Kidney glomerular epithelial cell (primary cell): ENCODE measurements at places on chromosomes 1 and 21.
A peak's percentile ranks its signal among the peaks of the same experiment; 100 is the strongest.

DNA sequence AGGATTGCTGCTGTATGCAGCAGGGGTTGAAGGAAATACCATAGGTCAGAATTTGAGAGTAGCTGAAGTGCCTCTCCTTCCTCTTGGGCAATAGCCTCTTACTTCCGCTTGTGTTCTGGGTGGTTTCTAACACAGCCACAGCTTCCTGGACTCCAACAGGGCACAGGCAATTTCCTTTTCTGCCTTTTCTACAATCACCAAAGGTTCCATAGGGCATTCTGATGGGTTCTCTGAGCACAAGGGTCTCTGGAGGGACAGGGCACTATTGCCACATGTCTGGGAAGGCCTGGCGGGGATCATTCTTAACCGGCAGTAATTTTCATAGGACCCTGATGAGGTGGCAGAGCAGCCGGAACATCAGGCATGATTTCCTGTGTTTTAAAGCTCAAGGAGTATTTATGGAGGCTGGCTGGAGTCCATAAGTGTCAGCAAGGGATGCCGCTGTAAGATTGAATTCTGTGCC lies 5.5 kb upstream of the AGTRAP start:
- DNase-seq, result no peak

- peak; percentile 68 for DNase-seq
Observed at GRCh38 chr1:22416555-22417454, 34.8 kb upstream of the ZBTB40 start.

- DNase-seq, result no peak
Observed at GRCh38 chr1:245790441-245790840, 635.7 kb downstream of the KIF26B start.

- DNase-seq, result peak; percentile 8
Observed at GRCh38 chr1:26862781-26863684, at the start of gene SFN. Gene SFN, plus strand, starts transcription at chr1:26863149. Its CDS starts 64 bp downstream, at chr1:26863213.

DNA sequence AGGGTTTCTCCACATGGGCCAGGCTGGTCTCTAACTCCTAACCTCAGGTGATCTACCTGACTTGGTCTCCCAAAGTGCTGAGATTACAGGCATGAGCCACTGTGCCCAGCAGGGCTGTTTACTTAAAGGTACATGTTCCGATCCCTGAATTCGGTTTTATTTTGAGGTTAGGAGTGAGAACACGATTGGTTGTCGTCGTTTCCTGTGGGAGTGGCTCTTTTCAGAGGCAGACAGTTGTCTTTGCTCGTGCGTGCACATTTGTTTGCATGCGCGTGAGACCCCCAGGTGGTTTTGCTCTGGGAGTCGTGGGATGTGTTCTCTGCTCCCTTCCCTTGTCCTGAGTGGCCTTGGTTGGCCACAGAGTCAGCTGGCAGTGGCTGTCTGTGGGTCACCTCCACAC lies 60.2 kb downstream of the SKI start:
- DNase-seq, result no peak

DNA sequence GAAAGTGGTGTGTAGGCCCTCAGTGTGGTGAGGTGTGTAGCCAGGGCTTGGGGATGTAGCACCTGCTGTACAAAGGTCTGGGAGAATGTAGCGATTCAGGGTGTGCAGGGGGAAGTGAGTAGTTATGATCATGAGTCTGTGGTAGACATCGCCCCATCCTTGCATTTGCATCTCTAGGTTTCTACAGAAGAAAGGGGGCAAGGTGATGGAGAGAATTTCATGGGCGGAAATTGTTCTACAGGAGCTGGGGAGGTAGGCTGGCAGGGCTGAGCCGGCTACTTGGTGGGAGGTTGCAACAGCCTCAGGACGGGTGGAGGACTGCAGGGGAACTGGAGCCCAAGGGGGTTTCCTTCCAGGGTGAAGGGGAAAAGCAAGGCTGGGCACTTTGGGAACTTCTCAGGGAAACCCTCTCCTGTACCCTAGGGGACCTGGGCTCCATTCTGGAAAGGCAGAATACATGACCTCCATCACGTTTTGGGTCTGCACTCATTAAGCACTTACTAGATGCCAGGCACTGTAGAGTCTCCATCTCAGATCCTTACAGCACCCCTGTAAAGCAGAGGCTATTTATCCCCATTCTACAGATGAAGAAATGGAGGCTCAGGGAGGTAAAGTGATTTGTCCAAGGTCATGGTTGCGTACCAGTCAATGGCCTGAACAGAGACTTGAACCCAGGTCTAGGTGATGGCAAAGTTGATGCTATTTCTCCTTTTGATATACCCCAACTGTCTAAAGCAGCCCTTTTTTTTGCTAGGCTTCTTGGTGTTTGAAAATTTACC lies 14.5 kb upstream of the TNFRSF1B start:
- DNase-seq, result no peak

DNA sequence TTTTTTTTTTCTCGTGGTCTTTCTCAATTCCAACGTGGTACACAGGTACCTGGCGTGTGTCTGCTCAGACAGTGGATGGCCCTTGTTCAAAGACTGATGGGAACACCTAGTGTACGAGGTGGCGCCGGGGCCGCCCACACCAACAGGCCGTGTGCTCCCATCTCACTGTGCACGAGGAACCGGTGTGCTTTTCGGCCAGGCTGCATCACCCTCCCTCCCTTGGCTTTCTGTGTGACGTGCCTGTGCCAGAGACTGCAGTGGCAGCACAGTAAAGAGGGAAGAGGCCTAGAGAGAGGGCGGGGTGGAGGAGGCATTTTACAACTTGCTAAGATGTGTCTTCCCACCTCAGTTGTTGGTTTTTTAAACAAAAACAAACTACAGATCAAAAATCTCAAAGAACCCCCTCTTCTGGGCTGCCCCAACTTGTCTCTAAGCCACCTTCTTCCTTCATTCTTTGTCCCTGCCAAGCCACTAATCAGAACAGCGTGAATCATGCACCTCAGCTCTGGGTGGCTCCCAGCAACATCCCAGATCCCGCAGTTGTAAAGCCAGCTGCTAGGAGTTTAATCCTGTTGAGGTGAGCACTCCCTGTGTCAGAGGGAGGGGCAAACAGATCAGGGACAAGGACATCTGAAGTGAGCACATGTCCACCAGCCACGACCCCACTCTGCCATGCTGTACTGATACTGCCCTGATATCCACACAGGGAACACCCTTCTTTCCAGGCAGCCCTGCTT lies 20.7 kb downstream of the IRF2BP2 start:
- no peak for DNase-seq

- no peak for DNase-seq
Observed at GRCh38 chr1:71949681-71950080, 332.7 kb downstream of the NEGR1 start.

GRCh38 chr1:214500340-214501055 lies 50.9 kb downstream of the PTPN14 start:
- DNase-seq, result no peak

DNA sequence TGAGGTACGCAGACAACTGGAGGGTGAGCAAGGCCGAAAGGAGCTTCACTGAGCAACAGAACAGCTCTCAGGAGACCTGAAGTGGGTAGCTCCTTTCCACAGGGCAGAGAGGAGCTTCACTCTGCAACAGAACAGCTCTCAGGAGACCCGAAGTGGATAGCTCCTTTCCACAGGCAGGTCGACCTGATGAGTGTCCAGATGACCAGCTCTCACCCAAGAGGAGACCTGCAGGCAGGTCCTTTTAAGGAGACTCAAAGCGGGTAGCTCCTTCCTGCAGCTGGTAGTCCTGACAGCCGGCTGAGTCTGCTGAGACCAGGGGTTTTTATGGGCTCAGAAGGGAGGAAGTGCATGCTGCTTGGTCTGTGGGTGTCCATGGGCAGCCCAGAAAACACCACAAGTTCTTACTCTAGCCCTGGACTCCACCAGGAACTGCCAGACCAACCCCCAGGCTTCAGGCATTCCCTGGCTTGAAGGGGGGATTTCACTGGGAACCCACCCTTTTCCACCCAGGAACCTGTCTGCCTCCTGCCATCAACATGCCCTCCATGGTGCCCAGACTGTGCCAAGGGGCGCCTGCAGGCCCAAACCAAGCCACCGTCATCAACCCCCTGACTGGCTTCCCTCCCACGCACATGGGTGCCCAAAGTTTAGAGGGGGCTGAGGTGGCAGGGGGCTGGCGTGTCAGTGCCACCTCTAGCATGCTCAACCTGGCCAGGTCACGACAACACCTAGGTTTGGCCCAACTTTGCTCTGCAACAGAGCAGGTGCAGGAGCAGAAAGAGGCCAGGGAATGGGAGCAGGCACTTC lies 43.6 kb downstream of the ZBTB8OS start:
- no peak for DNase-seq
